Upper lobe of left lung (tissue), 6 donors: ENCODE measurements at places on chromosomes 3 and 15.

DNA sequence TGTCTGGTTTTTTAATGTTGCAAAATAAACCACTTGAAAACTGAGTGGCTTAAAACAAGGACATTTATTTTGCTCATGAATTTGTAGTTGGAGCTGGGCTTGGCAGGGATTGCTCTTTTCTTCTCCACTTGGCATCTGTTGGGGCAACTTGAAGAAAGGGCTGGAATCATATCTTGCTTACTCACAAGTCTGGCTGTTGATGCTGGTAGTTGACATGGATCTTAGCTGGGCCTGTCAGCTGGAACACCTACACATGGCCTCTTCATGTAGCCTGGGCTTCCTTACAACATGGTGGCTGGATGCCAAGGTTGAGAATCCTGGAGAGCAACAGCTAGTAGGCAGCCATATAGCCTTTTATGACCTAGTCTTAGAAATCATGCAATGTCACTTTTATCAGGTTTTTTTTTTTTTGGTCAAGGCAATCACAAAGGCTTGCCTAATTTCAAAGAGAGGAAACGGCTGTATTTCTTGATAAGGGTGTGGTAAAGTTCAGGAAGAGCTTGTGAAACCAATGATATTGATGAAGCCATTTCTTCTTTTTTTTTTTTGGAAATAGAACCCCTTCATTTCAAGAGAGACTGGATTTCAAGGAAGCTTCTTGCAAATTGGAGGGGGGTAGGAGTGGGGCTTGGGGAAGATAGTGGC, 262.1 kb downstream of the IL20RB start:
- H3K27me3 ChIP-seq, result no peaks in the 10 kb centered on the region
- H3K4me3 ChIP-seq, result no peak overlapping the region
- no peaks in the 10 kb centered on the region for H3K4me1 ChIP-seq

GRCh38 chr3:45566196-45566595, 28.4 kb upstream of the LIMD1 start:
- no peak overlapping the region for H3K27ac ChIP-seq
- H3K36me3 ChIP-seq, result no peaks in the 10 kb centered on the region
- no peak for DNase-seq

- H3K27ac ChIP-seq, result peak overlapping the region; percentile 53
- no peaks in the 10 kb centered on the region for H3K36me3 ChIP-seq
- no peaks in the 10 kb centered on the region for H3K27me3 ChIP-seq
- DNase-seq, result no peak
- H3K4me3 ChIP-seq, result no peak overlapping the region
These were observed 23.0 kb upstream of the FURIN start for GRCh38 chr15:90845201-90845949.

- peak overlapping the region; percentile 25 for H3K27ac ChIP-seq
- H3K4me1 ChIP-seq, result peaks cover 29% of the 10 kb centered on the region
- no peaks in the 10 kb centered on the region for H3K36me3 ChIP-seq
- DNase-seq, result no peak
- no peak overlapping the region for H3K4me3 ChIP-seq
- H3K27me3 ChIP-seq, result no peaks in the 10 kb centered on the region
These were observed 186.4 kb downstream of the FAM43A start for GRCh38 chr3:194871864-194872668.

DNA sequence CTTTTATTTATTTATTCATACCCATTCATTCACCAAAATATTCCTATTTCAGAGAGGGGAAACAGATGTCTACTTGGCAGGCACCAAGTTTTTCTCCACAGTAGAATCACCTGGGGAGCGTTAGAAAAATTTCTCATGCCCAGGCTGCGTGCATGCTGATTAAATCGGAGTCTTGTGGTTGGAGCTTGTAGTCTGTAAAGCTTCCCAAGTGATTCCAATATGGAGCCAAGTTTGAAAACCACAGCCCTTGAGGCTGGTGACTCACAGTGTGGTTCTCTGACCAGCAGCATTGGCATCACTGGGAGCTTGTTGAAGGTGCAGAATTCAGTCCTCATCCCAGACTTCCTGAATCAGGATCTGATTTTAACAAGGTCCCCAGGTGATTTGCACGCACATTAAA, 49.7 kb downstream of the PDHB start:
- no peak overlapping the region for H3K4me3 ChIP-seq
- no peak for DNase-seq
- no peaks in the 10 kb centered on the region for H3K27me3 ChIP-seq
- H3K36me3 ChIP-seq, result peaks cover 2% of the 10 kb centered on the region
- peaks cover 17% of the 10 kb centered on the region for H3K4me1 ChIP-seq

- H3K4me3 ChIP-seq, result no peak overlapping the region
- H3K36me3 ChIP-seq, result no peaks in the 10 kb centered on the region
- no peaks in the 10 kb centered on the region for H3K27me3 ChIP-seq
These were observed 21.8 kb upstream of the ERICH6 start for GRCh38 chr3:150725548-150725947.

- DNase-seq, result peak; percentile 49
- H3K36me3 ChIP-seq, result no peaks in the 10 kb centered on the region
- H3K27ac ChIP-seq, result no peak overlapping the region
- no peaks in the 10 kb centered on the region for H3K27me3 ChIP-seq
- peaks cover 9% of the 10 kb centered on the region for H3K4me1 ChIP-seq
These were observed 36.8 kb upstream of the TSPAN3 start for GRCh38 chr15:77107531-77108355.

DNA sequence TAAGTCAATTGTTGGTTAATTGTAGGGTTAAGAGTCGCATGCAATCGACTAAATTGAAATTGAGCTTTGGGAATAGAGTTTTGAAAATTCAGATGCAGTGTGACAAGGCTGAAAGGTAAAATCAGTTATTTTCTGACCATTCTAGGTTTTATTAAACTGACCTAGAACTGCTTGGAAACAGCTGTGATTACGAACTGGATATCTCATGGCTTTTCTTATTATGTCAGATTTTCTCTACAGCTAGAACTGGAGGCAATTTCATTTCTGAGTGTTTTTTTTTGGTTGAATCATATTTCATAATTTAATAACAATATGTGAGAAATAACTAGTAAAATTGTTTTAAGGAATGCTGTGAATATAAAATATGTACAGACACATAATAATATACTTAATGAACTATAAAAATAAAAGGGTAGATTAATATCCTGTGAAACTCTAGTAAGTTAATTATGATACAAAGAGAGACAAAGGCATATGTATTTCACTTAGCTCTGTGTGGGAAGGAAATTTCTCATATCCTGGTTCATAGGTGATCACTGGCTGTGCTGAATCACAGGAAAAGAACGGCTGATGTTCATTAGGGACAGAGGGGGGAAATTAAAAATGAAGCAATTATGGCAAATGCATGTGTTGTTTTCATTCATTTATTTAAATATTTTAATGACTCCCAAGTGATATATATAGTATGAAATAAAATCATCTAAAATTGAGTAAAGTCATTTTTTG, 403.2 kb downstream of the ZIC1 start:
- no peak overlapping the region for H3K27ac ChIP-seq
- H3K4me3 ChIP-seq, result no peak overlapping the region
- no peaks in the 10 kb centered on the region for H3K27me3 ChIP-seq
- no peaks in the 10 kb centered on the region for H3K36me3 ChIP-seq

DNA sequence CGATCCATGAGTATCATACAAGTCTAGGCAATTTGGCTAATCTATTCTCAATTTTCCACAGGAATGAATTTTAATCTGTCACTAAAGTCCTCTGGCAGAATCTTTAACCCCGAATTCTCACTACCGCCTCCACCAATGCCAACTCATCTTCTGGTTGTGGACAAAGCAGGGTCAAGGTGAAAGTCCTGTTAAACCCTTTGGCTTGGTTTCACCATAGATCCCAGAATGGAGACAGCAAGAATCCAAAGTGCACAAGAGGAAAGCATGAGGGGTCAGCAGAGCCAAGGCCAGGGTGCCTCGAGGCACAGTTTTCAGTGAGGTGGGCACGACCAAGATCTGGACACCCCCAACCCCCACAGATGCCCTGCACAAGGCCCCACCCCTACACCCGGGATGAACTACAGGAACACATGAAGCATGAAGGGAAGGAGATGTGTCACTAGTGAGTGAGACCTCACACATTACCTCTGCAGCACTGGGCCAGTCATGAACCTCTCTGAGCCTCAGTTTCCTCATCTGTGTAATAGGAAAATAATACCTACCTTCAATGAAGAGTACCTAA, 466.2 kb downstream of the EPHB1 start:
- no peaks in the 10 kb centered on the region for H3K4me1 ChIP-seq
- H3K36me3 ChIP-seq, result no peaks in the 10 kb centered on the region
- DNase-seq, result no peak
- H3K4me3 ChIP-seq, result no peak overlapping the region
- H3K27ac ChIP-seq, result no peak overlapping the region
- no peaks in the 10 kb centered on the region for H3K27me3 ChIP-seq
